Vagina (tissue), 2 donors: ENCODE measurements at places on chromosomes 12 and 14. TPM values are rescaled to one million over a fixed set of nuclear protein-coding genes. Genes with fewer than 3 reads are reported as not detected.

DNA sequence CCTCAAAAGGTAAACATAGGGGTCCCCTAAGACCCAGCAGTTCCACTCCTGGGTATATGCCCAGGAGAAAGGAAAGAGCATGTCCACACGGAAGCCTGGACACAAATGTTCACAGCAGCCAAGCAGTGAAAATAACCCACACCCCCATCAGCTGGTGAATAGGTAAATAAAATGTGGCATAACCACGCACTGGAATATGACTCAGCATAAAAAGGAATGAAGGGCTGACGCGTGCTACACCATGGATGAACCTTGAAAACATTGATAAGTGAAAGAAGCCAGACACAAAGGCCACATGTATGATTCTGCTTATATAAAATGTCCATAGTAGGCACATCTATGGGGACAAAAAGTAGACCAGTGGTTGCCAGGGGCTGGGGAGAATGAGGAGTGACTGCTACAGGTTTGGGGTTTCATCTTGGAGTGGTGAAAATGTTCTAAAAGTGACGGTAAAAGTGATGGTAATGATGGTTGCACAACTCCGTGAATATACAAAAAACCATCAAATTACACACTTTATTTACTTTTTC, 3.8 kb upstream of the SCARB1 start:
- H3K4me1 ChIP-seq: peaks cover 23% of the 10 kb centered on the region
- no peak for DNase-seq
- H3K4me3 ChIP-seq: no peak overlapping the region
- H3K27me3 ChIP-seq: no peaks in the 10 kb centered on the region
- no peaks in the 10 kb centered on the region for H3K36me3 ChIP-seq

DNA sequence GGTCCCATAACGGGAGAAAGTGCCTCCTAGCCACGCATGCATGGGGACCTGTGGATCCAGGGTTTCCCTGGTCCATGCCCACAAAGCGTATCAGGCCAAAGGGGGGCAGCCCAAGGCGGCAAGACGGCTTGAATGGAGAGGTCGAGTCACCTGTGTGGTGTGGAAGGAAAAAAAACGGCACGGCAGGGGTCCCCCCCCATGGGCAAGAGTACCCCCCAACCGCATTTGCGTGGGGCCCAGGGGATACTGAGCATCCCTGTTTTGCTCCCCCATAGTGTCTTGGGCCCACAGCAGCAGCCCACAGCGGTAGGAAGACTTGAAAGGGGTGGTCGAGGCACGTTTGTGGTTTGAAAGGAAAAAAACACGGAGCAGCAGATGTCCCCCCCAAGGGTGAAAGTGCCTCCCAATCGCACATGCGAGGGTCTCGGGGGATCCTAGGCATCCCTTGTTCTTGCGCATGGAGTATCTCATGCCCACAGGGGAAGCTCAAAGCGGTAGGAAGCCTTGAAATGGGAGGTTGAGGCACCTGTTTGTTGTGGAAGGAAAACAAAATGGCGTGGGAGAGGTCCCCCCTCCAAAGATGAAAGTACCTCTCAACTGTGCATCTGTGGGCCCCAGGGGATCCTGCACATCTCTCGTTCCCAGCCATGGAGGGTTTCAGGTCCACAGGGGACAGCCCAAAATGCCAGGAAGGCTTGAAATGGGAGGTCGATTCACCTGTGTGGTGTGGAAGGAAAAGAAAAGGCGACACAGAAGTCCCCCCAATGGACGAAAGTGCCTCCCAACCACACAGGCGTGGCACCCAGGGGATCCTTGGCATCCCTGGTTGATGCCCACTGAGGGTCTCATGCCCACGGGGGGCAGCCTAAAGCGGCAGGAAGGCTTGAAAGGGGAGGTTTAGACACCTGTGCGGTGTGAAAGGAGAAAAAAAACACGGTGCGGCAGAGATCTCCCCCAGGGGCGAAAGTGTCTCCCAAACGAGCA, 577.5 kb downstream of the ALG10 start:
- DNase-seq: peak; percentile 82
- no peaks in the 10 kb centered on the region for H3K36me3 ChIP-seq
- no peaks in the 10 kb centered on the region for H3K4me1 ChIP-seq
- no peaks in the 10 kb centered on the region for H3K27me3 ChIP-seq
- no peak overlapping the region for H3K4me3 ChIP-seq

DNA sequence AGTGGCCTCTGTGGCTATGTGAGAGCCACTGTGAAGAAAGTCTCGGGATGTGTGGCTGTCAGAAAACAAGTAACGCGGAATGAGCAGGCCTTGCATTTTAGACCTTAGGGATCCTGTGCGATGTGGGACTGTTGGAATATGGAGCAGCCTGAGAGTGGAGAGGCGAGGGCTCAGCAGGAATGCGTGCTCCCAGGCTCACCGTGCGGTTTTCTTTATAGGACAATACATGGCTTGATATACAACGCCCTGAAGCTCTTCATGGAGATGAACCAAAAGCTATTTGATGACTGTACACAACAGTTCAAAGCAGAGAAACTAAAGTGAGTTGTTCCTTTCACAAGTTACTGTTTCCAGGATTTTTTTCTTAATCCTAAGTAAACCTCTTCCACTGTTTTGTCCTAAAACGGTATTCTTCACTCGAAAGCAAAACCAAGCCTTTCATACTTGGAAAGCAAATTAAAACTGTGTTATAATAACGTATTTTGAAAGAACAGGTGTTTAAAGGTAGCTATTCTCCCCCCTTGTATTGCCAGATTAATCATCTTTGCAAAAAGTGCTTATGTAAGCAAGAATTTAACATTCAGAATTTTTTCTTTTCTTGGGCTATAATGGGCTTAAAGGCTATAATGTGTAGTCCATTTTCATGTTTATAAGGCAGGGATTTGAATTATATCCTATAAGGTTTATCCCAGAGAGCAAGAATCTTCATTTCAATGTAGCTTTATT, 54.8 kb upstream of the DYNC1H1 start:
- H3K27ac ChIP-seq: no peak overlapping the region
- no peak overlapping the region for H3K4me3 ChIP-seq

WNT1 gene
- total RNA-seq: not detected

CCDC38 gene
- not detected for total RNA-seq
